Activated CD8-positive, alpha-beta T cell treated with anti-CD3 and anti-CD28 coated beads for 36 hours (primary cell): ENCODE measurements at places on chromosomes 1 and 21.

DNA sequence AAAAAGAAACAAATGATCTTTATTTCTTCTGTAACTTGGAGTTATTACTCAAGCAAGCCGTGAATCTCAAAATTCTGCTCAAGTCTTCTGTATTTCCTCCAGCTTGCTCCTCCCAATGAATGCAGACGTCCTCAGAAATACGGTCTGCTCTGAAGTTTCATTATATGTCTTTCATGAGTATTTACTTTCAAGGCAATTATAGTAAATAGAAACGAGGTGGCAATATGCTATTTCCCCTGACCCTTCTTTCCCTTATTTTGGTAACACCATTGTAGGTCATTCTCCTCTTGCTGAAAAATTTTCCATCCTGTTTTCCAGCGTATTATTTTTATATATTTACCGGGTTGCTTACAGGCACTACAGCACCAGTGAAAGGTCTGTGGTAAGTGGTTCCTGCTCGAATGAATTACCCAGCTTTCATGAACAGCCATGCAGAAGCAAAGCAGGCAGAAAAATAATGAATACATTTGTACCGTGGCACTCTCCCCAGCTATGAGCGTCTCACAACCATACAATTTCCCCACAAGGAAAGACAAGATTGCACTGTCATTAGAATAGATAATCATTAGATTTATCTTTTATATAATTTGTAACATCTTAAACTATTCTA, 350.9 kb upstream of the PKN2 start:
- H3K36me3 ChIP-seq = no peaks in the 10 kb centered on the region
- no peak overlapping the region for H3K4me3 ChIP-seq
- H3K27me3 ChIP-seq = no peaks in the 10 kb centered on the region

DNA sequence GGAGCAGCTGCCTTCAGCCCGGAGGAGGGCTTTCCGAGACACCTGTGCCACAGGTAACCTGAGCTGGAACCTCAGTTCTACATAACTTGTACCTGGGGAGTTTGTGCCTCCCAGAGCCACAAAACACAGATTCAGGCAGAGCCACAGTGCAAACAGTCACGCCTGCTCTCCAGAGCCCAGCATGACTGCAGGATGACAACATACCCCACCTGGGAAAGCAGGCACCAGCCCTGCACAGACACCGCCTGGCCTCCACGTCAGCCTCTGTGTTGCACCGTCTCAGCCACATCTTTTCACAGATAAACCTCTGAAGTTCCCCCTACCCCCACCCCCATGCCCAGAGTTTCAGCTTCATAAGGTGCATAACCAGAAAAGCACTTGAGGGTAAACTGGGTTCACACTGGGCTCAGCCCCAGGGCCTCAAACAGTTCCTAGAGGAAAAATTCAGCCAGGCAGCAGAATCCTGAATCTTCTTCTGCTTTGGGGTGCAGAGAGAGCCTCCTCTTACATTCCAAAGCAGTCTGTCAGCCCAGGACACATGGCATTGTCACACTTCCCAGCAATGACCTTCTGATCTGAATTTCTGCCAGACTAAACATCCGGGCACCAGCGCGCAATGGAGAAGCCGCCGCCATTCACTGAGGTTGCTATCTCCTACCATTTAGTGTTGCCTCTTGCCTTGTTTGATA, 229.5 kb downstream of the TOMM20 start:
- no peak overlapping the region for H3K4me3 ChIP-seq
- peak; percentile 16 for DNase-seq
- no peaks in the 10 kb centered on the region for H3K36me3 ChIP-seq
- H3K27ac ChIP-seq = no peak overlapping the region
- H3K4me1 ChIP-seq = peaks cover 15% of the 10 kb centered on the region

GRCh38 chr1:201538612-201539551, at the start of gene NAV1:
TSS of gene NAV1 (plus strand) at chr1:201539127. CDS start at chr1:201622885, 83,758 bp downstream.
- peak within 1 kb of the TSS; percentile 44 for H3K4me3 ChIP-seq
- H3K4me1 ChIP-seq = peaks cover 10% of the 10 kb centered on the region
- no peak within 1 kb of the TSS for H3K27ac ChIP-seq
- peaks cover 57% of the 10 kb centered on the region for H3K27me3 ChIP-seq

GRCh38 chr1:219521325-219521724, 91.6 kb downstream of the ZC3H11B start:
- no peaks in the 10 kb centered on the region for H3K27me3 ChIP-seq
- DNase-seq = no peak
- H3K4me3 ChIP-seq = no peak overlapping the region
- H3K4me1 ChIP-seq = no peaks in the 10 kb centered on the region
- no peak overlapping the region for H3K27ac ChIP-seq

DNA sequence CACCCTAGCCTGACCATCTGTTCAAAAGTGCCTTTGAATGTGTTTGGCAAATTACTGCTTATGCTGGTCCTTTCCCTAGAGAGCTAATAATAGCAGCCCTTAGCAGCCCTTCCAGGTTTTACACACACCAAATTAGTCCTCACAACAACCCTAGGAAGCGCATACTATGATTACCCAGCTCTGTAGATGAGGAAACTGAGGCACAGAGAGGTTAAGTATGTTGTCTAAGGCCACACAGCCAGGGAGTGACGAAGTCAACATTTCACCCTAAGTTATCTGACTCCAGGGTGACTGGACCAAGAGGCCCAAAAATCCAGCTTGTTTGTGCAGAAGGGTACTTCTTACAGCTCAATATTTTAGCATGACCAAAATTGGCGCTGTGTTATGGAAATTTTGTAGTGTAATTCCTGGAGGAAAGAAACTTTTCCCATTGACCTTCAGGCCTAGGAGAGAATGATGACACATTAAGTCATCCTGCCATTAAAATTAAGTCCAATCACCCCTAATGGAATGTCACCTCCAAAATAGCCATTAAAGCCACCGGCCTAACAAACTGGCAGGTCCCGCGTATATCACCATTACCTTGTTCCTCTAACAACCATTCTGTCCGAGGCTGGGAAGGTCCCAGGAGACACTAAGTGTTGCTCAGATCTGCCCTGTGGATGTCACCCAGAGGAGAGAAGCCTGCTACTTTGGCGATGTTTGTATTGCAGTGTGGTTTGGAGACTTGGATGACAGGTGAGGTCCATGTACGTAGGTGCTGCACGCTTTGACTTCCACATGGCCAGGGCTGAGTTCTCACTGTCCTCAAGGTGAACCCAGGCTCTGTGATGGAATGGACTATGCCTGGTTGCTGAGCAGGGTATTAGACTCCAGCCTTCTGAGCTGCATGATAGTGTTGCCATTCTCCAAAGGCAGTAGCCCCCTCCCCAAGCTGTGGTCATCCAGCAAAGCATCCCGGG, 258.3 kb downstream of the TOMM20 start:
- H3K27ac ChIP-seq = no peak overlapping the region
- peaks cover 22% of the 10 kb centered on the region for H3K4me1 ChIP-seq
- H3K36me3 ChIP-seq = peaks cover 2% of the 10 kb centered on the region
- H3K27me3 ChIP-seq = no peaks in the 10 kb centered on the region
- DNase-seq = no peak
- H3K4me3 ChIP-seq = no peak overlapping the region

GRCh38 chr21:44761011-44761729, 40.5 kb downstream of the UBE2G2 start:
- no peak overlapping the region for H3K27ac ChIP-seq
- no peaks in the 10 kb centered on the region for H3K27me3 ChIP-seq
- peak; percentile 15 for DNase-seq
- peaks cover 15% of the 10 kb centered on the region for H3K4me1 ChIP-seq
- H3K4me3 ChIP-seq = no peak overlapping the region

- DNase-seq = no peak
- H3K4me3 ChIP-seq = no peak overlapping the region
- no peaks in the 10 kb centered on the region for H3K36me3 ChIP-seq
Observed at GRCh38 chr21:15433091-15433490, 296.7 kb upstream of the USP25 start.

GRCh38 chr1:207937204-207937603, 26.3 kb upstream of the CD34 start:
- no peak overlapping the region for H3K4me3 ChIP-seq
- H3K4me1 ChIP-seq = no peaks in the 10 kb centered on the region
- no peaks in the 10 kb centered on the region for H3K36me3 ChIP-seq
- H3K27ac ChIP-seq = no peak overlapping the region

GRCh38 chr1:61221642-61222041, 139.3 kb downstream of the NFIA start:
- no peaks in the 10 kb centered on the region for H3K36me3 ChIP-seq
- no peaks in the 10 kb centered on the region for H3K4me1 ChIP-seq
- DNase-seq = no peak
- no peaks in the 10 kb centered on the region for H3K27me3 ChIP-seq
- H3K27ac ChIP-seq = no peak overlapping the region

- no peaks in the 10 kb centered on the region for H3K36me3 ChIP-seq
- H3K4me1 ChIP-seq = no peaks in the 10 kb centered on the region
- H3K4me3 ChIP-seq = no peak overlapping the region
- no peaks in the 10 kb centered on the region for H3K27me3 ChIP-seq
- H3K27ac ChIP-seq = no peak overlapping the region
- no peak for DNase-seq
Observed at GRCh38 chr1:240827786-240828185, 215.8 kb upstream of the GREM2 start.

GRCh38 chr1:229913489-229913888, 153.5 kb upstream of the GALNT2 start:
- H3K36me3 ChIP-seq = no peaks in the 10 kb centered on the region
- H3K27ac ChIP-seq = no peak overlapping the region
- H3K27me3 ChIP-seq = peaks cover 3% of the 10 kb centered on the region
- H3K4me3 ChIP-seq = no peak overlapping the region
- H3K4me1 ChIP-seq = no peaks in the 10 kb centered on the region

DNA sequence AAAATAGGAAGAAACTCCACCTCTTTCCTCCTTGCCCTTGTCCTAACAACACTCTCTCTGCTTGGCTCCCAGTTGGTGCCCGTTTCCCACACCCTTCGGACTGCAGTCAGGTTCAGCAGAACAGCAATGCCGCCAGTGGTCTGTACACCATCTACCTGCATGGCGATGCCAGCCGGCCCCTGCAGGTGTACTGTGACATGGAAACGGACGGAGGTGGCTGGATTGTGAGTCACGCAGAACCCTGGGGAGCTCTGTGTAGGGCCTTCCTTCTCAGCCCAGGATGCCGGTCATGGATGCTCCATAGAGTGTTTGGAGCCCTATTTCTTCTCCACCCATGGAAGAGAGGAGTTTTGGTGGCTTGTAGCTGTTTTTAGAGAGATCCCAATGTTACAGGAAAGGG, 60.9 kb downstream of the TNN start:
- no peak overlapping the region for H3K4me3 ChIP-seq
- H3K27ac ChIP-seq = no peak overlapping the region
- H3K27me3 ChIP-seq = peaks cover 4% of the 10 kb centered on the region
- H3K36me3 ChIP-seq = no peaks in the 10 kb centered on the region
- DNase-seq = no peak
- H3K4me1 ChIP-seq = no peaks in the 10 kb centered on the region
